ENCODE measurements at places on chromosomes 6 and 20.

DNA sequence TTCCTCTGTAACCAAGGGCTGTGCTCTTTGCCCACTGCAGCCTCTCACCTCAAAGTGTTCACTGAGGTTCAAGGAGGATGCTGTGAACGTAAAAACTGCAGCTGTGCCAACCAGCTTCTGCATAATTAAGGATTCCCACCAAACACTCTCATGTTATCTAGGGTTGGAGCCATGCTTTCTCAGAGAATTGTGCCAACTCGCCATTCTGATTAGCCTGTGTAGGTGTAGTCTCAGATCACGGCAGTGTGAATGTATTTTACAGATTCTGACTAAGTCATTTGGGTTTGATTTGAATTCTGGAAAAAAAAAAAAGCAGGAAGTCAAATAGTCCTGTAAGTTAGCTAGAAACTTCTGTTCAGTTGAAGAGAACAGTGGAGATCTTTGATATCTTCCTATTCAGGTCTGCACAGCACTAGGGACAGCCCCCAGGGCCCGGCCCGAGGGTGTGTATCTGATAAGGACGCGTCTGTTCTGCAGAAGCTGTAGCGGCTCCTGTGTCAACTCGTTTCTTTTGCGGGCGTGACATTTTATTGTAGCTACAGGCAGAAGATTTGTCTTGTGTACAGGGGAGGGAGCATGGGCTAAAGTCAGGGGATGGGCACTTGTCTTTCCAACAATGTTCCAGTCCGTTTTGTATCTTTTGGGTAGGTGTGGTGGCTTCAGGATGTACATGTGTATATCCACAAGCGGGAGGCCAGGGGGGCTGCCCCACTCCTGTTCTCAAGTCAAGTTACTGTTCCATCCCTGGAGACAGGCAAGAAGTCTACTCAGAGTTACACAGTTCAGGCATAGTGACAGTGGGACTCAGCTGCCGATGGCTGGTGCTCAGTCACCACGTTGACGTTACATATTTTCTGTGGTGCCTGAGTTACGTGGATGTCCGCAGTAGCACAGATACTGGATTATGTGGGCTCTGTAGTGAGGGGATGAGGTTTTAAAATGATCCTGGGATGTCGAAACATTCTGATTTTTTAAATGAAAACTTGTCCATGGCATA lies 12.4 kb downstream of the IRF4 start:
- DNase-seq, result no peak

- DNase-seq, result no peak
Observed at GRCh38 chr20:43189554-43190331, at the start of gene PTPRT. PTPRT (minus strand) TSS chr20:43189906; CDS start chr20:43189733, 173 bp downstream.

GRCh38 chr6:116070101-116070500 lies 9.4 kb upstream of the FRK start:
- DNase-seq, result no peak

DNA sequence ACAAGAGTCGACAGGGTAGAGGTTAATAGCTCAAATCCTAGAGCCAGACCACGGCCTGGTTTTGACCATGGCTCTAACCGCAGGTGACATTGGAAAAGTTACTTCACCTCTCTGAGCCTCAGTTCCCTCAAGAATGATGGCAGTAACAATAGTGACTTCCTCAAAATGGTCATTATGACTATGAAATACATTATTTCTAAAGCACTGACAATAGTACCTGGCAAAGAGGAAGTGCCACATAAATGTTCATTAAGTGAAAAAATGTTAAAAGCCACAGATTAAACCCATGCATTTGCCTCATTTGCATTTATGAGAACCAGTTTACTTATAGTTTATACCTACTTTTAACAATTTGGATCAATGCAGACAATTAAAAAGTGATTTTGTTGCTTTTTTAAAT lies 12.3 kb downstream of the BTBD3 start:
- no peak for DNase-seq

- DNase-seq, result no peak
Observed at GRCh38 chr20:38706509-38706908, 17.8 kb upstream of the SLC32A1 start.

DNA sequence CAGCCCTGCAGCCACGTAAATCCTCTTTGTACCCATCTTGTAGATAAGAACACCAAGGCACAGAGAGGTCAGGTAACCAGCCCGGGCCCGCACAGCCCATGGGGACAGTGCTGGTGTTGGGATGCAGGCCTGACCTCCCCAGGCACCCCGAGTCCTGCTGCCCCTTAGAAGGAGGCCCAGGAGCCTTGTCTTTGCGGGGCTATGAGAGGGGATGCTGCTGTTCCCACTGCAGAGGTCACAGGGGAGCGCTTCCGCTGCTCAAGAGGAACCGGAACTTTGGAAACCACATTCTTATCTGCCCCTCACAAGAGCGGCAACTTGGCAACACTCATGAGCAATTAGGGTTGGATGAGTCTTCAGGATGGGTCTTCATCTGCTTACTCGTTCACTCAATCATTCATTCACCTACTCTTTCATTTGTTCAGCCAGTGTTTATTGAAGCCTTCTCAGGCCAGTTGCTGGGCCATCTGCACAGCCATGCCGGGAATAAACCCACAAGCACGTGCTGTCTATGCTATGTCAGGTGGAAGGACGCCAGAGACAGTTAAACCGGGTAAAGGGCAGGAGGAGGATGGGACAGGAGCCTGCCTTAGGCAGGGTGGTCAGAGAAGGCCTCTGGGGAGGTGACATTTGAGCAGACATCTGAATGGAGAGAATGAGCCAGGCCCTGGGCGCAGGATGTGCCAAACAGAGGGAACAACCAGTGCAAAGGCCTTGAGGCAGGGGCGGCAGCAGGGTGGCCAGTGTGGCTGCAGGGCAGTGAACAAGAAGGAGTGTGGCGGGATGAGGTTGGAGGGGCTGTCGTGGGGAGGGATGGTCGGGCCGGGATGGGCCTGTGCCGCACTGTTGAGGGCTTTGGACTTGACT lies 60.8 kb downstream of the RBM38 start:
- no peak for DNase-seq

- no peak for DNase-seq
Observed at GRCh38 chr6:136566851-136567250, 16.6 kb upstream of the MAP7 start.

- no peak for DNase-seq
Observed at GRCh38 chr20:13205848-13206434, 15.1 kb upstream of the ISM1 start.

DNA sequence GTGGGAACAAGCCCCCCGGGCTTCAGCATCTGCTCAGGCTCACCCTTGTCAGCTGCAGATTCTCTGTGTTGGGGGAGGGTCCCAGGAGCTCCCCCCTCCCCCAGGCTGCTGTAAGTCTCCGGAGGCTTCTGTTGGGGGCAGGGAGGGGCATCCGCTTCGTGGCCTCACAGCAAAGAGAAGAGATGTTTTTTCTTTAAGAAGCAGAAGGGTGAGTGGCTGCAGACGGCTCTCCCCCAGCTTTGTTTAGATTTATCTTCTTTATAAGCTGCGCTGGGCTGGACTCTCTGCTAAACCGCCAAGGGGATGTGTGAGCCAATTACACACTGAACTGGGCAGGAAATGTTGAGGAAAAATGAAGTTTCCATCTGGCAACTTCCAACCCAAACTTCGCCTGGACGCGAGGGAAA lies 48.7 kb upstream of the GATA5 start:
- no peak for DNase-seq

DNA sequence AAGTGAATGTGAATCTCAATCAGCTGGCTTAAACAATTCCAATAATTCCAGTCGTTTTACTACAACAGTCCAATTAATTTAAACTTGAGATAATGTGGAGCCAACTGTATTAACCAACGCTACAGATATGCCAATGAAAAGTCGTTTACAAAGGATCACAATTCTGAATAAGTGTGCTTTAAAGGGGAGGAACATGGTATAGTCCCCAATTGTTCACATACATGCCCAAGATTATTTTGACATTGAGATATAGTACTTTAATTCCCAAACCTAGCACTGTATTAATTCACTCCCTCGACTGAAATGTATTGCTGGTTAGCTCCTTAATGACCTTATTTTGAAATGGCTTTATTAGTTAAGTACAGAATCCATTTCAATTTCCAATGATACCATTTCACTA lies 2.5 kb downstream of the AKIRIN2 start:
- no peak for DNase-seq

DNA sequence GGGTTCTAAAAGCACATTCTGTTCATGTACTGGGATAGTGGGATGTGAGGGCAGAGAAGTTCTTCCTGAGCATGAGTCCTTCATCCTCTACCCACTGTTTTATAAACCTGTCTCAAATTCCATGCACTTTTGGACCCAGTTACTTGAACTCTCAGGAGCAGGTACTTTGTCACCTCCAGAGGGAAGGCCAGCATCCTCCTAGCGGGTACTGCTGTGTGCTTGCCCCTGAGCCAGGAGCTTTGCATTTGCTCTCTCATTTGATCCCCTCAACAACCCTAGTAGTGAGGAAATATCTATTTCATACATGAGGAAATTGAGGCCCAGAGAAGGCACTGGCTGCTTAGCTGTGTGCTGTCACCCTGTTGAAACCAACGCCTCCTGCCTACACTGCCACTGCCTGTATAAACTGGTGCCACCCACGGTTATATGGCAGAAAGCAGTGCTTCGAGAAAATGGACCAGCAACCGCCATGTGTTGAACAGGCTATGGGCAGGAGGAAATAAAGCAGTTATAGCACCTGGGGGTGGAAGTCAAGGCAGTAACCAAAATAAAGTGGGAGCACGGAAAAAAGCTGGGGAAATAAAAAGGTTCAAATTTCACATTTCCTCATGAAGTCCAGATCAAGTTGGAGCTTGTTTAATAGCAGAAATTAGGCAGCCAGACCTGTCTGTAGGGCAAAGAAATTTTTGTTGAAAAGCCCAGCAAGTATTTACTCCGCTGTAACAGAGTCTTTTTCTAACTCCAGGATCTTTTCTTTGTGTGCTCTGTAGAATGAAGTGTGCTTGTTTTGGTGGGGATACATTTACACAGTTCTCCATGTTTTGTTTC lies 38.0 kb downstream of the KLHL31 start:
- DNase-seq, result no peak

- DNase-seq, result no peak
Observed at GRCh38 chr6:156775717-156776116, 1.5 kb upstream of the ARID1B start.

- no peak for DNase-seq
Observed at GRCh38 chr6:82954937-82955577, 110.6 kb downstream of the UBE3D start.

- no peak for DNase-seq
Observed at GRCh38 chr20:8876366-8876765, 192.5 kb upstream of the PLCB4 start.

DNA sequence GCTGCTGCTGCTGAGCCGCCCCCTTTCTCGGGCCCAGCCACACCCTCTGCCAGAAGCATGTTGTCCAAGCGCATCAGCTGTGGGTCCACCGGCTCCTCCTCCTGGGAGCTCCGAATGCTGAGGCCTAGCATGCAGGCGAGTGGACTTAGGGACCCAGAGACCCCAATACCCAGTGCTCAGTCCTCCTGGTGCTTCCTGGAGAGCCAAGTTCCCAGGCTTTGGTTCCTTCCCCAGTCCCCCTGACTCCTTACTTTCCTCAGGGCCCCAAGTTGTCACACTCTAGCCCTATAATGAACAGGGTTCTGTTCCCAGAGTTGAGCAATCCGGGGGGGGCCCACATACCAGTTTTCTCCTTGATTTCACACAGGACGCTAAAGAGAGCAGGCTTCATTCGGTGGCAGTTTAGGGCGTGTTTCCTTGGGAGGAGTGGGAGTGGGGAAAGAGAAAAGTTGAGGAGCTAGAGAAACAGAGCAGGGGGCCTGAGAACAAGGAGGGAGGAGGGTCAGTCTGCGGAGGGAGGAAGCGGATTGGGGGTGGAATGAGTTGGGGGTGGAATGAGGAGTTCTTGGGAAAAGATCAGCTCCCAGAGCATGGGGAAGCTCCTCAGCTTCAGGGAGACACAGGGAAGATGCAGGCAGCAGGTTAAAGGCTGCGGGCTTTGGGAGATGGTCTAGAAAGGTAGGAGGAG lies 1.5 kb downstream of the PBX2 start:
- no peak for DNase-seq

GRCh38 chr6:129599467-129599866 lies 110.5 kb downstream of the ARHGAP18 start:
- no peak for DNase-seq

- DNase-seq, result peak; percentile 51
Observed at GRCh38 chr20:39885975-39886649, 802.9 kb downstream of the MAFB start.

GRCh38 chr6:150638267-150638666 lies 38.6 kb downstream of the PLEKHG1 start:
- no peak for DNase-seq

- DNase-seq, result no peak
Observed at GRCh38 chr20:50572938-50573777, 63.0 kb downstream of the PTPN1 start.

- no peak for DNase-seq
Observed at GRCh38 chr6:71114986-71115385, 158.1 kb upstream of the B3GAT2 start.

DNA sequence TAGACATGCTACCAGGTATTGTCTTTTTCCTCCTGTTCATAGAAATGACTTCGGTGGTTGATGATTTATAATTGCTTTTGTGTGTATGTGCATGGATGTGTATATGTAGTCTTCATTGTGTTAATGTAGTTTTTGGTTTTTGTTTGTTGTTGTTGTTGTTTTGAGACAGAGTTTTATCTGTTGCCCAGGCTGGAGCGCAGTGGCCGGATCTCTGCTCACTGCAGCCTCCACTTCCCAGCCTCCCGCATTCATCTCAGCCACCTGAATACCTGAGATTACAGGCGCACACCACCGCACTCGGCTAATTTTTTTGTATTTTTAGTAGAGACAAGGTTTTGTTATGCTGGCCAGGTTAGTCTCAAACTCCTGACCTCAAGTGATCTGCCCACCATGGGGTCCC lies 75.2 kb downstream of the HFE start:
- DNase-seq, result no peak

DNA sequence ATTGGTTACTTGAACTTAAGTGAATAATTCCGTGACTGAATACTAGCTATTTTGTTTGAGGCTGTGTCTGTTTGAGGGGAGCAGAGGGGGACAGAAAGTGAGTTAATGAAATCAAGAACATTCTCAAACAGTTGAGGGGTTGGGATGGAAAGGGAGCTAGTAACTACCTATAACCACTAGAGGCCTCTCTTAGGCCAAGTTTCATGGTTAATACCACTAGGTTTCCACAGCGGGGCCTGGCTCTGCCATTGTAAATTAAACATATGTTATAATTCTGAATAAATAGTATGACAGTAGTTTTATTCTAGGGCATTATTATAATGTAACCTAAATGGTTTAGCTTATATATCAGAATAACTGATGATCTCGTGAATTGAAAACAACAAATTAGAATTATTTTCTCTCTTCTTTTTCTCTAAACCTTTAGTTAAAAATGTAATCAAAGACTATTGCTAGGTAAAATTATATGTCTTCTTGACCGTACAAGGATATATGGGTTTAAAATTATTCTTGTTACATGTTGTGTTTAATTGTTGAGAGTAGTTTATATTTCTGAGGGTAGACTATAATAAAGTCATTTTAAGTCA lies 108.1 kb downstream of the BCKDHB start:
- peak; percentile 37 for DNase-seq

DNA sequence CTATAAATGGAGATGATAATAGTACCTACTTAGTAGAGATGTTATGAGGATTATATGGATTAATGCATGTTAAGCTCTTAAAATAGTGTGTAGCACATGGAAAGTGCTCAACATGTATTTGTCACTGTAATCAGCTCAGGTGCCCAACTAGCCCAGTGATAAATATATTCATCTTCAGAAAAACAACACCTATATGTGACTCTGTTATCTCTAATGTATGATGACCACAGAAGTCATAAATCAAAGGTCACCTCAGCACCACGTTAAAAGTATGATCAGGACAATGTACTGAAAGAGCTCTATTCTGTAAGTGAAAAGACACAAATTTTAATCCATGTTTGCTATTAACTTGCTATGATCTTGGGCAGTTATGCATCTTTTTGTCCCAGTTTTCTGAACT lies 36.8 kb upstream of the TENT5A start:
- no peak for DNase-seq

Measured in heart right ventricle (tissue), 16 donors.